ENCODE measurements at places on chromosomes 13 and 19. TPM values are rescaled to one million over a fixed set of nuclear protein-coding genes. Genes with fewer than 3 reads are reported as not detected.

GRCh38 chr19:13957051-13957450 lies 4.7 kb downstream of the DCAF15 start:
- DNase-seq = no peak

Gene CEACAM20
- 0.12 TPM for total RNA-seq

Gene APOE
- total RNA-seq = 435 TPM

DNA sequence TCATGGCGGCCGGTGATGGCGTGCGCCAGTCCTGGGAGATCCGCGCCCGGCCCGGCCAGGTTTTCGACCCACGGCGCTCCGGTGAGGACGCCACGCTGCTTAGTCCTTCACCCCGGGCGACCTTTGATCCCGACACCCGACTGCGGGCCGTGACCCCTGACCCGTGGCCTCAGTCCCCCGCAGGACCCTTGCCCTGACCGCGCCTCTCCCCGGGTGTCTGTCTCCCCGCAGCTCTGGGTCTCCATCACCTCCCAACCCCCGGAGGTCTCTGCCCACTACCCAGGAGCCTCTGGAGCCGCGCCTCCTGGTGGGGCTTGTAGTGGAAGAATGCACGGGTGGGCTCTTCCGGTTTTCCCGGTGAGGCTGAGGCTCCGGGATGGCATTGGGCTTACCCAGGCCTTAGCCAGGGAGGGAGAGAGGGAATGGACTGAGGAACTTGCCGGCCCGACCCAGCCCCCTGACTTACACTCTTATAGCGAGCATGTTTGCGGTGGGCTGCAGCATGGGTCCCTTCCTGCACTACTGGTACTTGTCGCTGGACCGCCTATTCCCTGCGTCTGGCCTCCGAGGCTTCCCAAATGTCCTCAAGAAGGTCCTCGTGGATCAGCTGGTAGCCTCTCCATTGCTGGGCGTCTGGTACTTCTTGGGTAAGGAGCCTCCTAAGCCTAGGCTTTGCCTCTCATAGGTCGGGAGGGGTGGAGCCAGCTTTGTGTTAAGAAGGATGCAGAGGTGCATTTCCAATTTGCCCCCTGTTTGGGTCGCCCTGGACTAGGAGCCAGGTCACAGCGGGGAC lies 566 bp downstream of the MPV17L2 start:
- no peak for DNase-seq

GRCh38 chr19:44142059-44142433 lies 692 bp downstream of the ZNF234 start:
- no peak for DNase-seq

- DNase-seq = no peak
Measured at GRCh38 chr19:33447336-33448158, 74.0 kb downstream of the CEBPG start.

GRCh38 chr19:10230173-10230860 lies 814 bp downstream of the S1PR2 start:
- DNase-seq = peak; percentile 37

All from mucosa of gallbladder (tissue), 1 donor.